ENCODE measurements at places on chromosomes 3 and 15. TPM values are rescaled to one million over a fixed set of nuclear protein-coding genes. Genes with fewer than 3 reads are reported as not detected.

GRCh38 chr15:85828126-85828525, 33.4 kb upstream of the KLHL25 start:
- DNase-seq: no peak

DNA sequence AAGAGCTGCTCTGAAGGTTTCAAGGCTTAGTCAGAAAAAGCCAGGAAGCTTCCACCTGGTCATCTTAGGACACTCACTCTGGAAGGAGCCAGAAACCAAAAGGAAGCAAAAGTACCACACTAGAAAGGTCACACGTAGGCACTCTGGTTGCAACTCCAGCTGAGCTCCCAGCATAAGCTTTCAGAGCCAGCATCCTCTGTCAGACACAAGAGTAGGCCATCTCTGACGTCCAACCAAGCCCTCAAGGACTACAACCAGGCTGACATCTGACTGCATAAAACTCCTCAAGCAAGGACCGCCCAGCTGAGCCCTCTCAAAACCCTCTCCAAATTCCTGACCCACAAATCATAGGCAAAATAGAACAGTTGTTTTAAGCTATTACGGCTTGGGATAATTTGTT, 12.8 kb downstream of the SH3BP5 start:
- no peak for DNase-seq

- no peak for DNase-seq
These were observed 383.4 kb downstream of the MECOM start for GRCh38 chr3:169280010-169280585.

DNA sequence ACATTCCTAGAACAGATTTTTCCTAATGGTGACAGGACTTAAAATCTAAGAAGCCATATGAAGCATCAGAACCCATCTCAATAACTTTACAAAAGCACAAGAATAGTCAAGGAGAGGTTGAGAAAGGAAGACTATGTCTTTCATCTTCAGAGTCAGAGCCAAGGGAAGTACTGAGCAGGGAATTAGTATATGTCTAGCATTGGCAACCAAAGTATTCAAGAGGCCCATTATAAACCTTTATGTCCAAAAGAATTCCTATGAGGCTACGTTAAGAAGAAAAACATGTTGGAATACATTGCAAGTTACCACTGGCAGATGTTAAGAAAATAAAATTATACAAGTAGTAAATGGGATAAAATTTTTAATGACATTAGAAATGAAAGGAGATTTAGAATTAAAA, 150.5 kb downstream of the MAGI1 start:
- no peak for DNase-seq

GRCh38 chr3:147757866-147758265, 348.7 kb downstream of the ZIC1 start:
- no peak for DNase-seq

DNA sequence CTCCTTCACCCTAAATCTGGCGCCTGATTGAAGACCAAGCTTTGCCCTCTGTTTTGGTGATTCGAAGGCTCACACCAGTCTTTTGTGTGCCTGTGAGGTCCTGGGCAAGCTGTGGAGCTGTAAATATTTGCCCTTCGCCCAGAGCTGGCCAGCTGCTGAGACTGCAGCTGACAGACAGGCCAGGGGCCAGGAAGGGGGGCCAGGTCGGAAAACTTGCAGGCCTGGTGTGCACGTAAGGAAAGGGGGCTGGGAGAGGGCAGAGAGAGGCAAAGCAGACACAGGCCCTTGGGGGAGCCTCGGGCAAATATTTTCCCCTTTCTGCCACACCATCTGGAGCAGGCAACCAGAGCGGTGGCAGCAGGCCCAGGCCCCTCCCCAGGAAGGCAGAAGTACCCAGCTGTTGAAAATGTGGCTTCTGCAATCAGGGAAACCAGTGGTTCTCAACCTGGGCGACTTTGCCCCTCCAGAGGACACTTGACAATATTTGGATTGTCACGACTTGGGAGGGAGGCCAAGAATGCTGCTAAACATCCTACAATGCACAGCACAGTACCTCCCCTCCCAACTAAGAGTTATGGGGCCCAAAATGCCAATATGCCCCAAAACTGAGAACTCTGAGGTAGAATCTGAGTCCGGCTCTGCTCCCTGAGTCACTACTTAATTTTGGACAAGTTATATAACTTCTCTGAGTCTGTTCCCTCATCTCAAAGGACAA, 2.5 kb downstream of the PDZRN3 start:
- DNase-seq: no peak

GRCh38 chr3:136136454-136136853, 59.7 kb downstream of the MSL2 start:
- DNase-seq: no peak

DNA sequence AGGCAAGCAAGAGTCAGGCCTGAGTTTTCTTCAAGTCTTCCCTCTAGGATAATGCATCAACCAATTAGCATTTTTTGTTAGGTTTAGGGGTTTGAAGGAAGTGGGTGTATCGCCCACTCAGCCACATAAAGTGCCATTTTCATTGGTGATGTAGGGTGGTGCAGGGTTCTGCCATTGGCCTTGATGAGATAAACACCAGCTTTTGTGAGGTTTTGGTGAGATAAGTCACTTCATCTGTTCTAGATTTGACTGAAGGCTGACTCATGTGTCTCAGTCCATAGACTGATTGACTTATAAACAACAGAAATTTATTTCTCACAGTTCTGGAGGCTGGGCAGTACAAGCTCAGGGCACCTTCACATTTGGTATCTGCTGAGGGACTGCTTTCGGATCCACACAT, 84.5 kb upstream of the C3orf80 start:
- no peak for DNase-seq

- no peak for DNase-seq
These were observed 5.9 kb upstream of the TRA2B start for GRCh38 chr3:185943760-185944106.

DNA sequence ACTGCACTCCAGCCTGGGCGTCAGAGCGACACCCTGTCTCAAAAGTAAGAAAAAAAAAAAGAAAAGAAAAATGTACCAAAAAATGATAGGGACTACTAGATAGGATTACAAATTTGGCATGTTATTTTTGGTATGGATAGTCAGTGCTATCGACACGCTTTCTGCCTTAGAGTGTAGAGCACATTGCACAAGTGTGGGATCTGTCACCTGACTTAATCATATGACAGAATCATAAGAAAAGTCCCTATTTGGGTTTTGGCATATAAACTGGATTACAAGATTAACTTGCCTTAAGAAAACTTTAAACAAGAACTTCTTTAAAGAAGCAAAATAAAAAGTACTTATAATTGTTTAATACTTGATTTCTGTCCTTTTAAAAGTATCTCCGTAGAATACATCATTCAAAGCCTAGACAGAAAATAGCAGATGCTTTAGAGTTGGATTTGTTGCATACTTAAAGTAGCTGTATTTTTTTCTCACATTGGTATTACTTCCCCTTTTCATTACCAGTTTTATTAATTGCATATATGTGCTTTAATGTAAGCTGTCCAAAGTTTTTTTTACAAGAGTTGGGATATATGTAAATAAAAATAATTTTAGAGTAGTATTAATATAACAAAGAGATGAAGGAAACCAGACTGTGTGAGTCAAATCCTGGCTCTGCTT, 7.8 kb downstream of the ATP6V1A start:
- no peak for DNase-seq

Gene MRPL3
- 110 TPM for total RNA-seq

Gene HRH1
- 9.2 TPM for total RNA-seq

Gene B4GALT4
- 32.9 TPM for total RNA-seq

Gene LRTM1
- not detected for total RNA-seq

All from PC-9 (cell line).